ENCODE measurements at places on chromosomes 13 and 19.

- no peak for DNase-seq
Measured at GRCh38 chr13:111503376-111503775, 182.9 kb downstream of the TEX29 start.

DNA sequence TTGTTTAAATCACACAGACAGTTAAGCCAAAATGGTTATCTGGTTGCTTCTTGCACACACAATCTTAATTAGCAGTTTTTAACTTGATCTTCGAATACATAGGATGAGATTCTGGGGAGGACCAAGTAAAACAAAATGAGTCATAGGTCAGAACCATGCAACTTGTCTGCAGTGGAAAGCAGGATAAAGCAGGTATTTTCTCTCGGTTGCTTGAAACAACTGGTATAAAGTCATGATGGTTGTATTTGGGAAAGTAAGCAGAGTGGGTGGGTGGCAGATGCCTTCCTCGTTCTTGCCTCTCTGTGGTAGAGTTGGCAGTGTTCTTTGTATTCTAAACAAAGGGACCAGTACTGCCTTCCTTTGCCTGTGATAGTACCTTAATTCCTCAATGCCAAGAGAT lies 167.0 kb downstream of the COG6 start:
- DNase-seq = no peak

GRCh38 chr19:33520048-33520643 lies 1.4 kb downstream of the PEPD start:
- DNase-seq = no peak

DNA sequence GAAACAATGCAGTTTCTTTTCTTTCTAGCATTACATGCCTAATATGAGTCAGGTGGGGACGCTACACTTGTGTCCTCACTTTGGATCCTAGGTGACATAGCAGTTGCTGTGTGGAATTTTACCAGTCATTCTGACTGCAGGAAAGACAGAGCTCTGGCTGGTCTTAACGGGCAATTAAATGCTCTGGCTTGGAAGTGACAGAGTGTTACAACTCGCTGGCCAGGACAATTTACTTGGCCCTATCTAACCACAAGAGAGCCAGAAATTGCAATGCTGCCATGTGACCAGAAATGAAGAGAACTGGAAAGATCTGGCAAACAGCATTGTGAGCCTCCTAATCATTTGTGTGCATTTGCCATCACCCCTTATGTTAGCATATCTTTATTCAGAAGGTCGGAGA lies 351.1 kb downstream of the DCT start:
- DNase-seq = no peak

GRCh38 chr13:110486061-110486715 lies 75.3 kb downstream of the RAB20 start:
- no peak for DNase-seq

- DNase-seq = no peak
Measured at GRCh38 chr13:77919921-77920294, 1.3 kb upstream of the EDNRB start.

DNA sequence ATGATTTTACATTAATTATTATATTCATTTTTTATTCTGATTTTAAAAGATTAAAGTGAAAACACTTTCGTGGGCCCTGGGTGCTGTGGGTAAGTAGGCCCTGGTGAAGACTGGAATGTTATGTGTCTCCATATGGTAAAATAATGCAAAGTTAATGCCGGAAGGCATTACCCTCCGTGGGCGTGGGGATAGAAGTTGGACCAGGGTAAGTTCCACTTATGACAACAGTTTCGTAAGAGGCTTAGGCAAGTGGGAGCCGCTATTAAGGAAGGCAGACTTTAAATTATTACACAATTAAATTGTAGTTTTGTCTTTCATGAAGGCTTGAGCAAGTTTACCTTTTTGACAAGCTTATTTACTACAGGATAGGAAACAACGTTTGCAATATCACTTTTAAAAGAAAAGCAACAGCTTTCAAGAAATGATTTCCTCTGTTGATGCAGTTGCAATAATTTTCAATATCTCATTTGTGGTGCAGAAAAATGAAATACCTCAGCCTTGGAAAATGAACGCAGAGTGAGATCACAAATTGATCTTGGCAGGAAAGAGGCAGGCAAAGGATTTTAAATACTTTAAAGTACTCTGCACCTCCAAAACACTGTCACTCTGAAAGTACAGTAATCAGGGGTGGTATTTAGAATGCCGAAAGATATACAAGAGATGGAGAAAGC lies 310.6 kb downstream of the DCT start:
- DNase-seq = no peak

Measured in stimulated activated CD8-positive, alpha-beta memory T cell treated with anti-CD3 and anti-CD28 coated beads, Interleukin-4, amount 100 ng/mL, for 4 hours (primary cell).